Stimulated activated naive CD8-positive, alpha-beta T cell treated with anti-CD3 and anti-CD28 coated beads, Interleukin-15, amount 100 ng/mL, for 72 hours (primary cell): ENCODE measurements at places on chromosomes 6 and 20.

DNA sequence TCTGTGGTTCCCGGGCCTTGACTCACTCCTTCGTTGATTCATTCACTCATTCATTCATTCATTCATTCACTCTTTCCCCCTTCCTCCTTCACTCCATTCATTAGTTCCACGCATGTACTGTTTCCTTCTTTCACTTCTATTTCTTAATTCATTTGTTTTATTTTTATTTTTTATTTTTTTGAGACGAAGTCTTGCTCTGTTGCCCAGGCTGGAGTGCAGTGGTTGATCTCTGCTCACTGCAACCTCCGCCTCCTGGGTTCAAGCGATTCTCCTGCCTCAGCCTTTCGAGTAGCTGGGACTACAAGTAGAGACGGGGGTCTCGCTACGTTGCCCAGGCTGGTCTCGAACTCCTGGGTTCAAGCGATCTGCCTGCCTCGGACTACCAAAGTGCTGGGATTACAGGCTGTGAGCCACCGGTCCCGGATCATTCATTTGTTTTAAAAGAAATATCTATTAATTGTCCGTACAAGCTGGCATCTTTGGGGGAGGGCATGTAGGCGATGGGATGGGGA, 427 bp upstream of the NFKBIE start:
- DNase-seq: no peak

DNA sequence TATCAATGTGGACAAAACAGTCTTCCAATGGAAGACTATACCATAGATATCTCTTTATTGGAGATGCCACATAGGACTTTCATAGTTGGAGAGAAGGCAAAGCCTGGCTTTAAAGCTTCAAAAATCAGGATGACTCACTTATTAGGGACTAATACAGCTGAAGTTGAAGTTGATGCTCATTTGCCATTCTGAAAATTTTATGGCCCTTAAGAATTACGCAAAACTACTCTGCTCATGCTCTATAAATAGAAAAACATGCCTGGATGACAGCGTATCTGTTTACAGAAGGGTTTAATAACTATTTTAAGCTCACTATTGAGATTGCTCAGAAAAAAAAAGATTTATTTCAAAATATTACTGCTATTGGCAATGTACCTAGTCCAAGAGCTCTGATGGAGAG, 155.5 kb upstream of the DST start:
- DNase-seq: no peak

DNA sequence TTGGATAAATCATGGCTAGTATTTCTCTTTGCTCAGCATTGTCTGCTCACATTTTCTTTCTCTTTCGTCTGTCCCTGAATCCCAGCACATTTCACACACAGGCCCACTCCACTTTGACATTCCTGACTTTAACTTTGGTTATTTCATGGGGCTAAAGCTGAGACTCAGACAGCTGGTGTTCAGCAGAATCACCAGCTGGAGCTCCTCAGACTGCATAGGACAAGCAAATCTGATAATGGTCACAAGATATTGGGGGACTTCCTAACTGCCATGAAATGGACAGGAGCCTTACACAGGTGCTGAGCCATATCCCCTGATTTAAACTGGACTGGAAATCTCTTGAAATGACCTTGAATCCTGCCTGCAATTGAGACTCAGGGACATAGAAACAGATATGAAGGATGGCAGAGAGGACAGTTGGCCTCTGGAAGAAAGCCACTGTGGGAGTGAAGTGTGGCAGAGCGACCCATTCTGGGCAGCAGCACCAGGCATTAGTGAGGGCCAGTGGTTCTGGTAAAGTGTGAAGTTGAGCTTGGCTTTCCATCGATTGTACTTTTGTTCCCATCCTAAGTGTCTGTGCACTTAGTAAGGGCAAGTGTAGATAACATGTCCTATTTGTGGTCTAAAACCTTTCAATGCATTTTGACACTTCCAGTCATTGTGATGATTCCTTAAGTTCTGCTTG, 10.0 kb upstream of the IFNGR1 start:
- DNase-seq: no peak

DNA sequence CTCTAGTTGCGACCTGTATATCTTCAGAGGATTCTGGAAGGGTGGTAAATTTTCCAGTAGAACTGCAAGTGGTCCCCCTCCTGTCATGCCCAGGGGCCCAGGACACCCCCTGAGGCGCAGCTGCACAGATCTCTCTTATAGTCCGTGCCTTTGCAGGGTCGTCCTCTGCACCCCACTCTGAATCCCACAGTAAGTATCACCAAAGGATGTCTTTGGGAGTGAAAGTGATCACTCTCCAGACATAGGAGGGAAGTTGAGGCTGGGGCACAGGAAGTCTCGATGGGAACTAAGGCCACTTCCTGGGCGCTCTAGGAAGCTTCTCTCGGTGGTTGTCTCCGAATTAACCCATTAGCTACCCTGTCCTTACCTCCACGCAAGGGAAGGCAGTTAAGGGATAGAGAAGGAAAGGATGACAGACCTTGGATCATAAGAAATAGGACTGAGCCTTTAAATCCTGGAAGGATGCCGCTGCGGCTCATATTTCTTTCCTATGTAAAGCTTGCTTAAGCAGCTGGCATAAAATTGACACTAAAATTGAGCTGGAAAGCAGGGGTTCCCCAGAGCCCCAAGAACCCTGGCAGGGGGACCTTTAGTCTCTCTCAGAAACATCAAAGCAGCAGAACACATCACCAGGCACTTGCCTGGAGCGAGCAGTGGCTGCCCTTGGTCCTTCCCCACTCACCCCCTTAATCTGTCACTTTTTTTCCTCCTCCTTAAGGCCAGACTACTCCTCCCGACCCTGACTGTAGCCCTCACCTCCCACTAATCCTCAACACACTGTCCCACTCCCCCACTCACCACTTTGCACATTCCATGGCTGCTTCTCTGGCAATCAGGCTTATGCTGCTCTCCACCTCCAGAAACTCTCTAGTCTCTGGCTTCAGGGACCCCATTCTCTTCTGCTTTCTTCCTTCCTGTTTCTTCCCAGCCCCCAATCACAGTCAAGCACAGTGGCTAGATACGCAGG, at the start of gene ZKSCAN4:
ZKSCAN4 (minus strand) TSS at position 261 of the 967 bp plus-strand sequence. CDS start 289 bp downstream, outside the sequence.
- DNase-seq: peak; percentile 77

GRCh38 chr20:3632311-3633004, 30.7 kb downstream of the GFRA4 start:
- DNase-seq: no peak

DNA sequence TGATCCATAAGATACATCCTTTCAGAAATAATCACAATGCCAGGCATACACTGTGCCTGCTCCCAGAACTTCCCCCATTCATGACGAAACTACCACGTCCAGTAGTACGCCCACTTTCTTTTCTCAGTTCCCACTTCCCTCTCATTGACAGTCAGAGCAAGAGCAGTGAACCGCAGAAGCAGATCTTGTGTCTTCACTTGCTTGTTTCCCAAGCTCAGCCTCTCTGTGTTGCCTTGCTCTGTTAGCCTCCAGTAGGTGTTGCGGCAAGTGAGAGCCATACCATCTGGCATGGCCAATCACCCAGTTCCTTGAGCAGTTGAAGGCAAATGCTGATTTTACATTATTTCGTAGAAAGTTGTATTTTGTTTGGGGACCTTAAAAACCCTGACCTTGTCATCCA, 11.7 kb downstream of the UST start:
- DNase-seq: peak; percentile 37
